NCI-H1092 (cell line): ENCODE measurements at places on chromosomes 13 and 19.

- no peak for DNase-seq
Measured at GRCh38 chr13:36965767-36966166, 33.4 kb downstream of the ALG5 start.

DNA sequence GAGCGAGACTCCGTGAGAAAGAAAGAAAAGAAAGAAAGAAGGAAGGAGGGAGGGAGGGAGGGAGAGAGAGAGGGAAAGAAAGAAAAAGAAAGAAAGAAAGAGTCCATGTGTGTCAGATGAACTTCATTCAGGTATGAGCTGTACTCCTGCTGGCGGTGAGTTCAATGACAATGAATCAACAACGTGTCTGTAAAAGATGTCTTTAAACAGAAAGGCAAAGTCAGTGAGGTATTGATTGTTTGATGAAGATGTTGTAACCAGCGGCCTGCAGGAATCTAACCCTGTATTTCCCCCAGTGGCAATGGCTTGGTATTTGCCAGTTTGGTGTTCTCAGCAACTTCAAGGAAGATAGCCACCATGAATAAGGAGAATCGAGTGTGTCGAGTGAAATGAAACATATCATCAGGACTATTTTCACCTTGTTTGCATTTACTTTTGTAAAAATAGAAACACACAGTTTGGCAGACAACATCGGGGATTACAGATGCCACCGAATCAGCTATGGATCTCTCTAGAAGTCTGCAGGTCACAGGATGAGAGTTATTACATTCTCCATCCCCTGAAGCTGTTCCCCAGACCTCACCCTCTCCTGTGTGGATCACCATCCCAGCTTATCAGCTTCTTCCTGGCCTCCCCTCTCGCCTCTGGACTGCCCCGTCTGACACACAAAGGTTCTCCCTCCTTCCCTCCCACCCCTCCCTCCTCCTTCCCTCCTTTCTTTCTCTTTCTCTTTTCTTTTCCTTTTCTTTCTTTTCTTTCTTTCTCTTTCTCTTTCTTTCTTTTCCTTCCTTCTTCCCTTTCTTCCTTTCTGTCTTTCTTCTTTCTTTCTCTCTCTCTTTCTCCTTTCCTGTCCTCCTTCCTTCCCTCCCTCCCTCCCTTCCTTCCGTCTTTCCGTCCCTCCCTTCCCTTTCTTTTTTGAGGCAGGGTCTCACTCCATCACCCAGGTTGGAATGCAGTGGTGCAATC is 8.2 kb upstream of the SBK3 start:
- no peak for DNase-seq

- no peak for DNase-seq
Measured at GRCh38 chr13:61316647-61317046, 99.0 kb downstream of the PCDH20 start.

- no peak for DNase-seq
Measured at GRCh38 chr13:76759877-76760276, 126.3 kb downstream of the KCTD12 start.

- no peak for DNase-seq
Measured at GRCh38 chr13:80666782-80667552, 326.0 kb upstream of the SPRY2 start.

GRCh38 chr19:31317570-31317969 is 31.7 kb downstream of the TSHZ3 start:
- DNase-seq = no peak

- DNase-seq = no peak
Measured at GRCh38 chr13:46143184-46143701, 38.4 kb upstream of the CPB2 start.

DNA sequence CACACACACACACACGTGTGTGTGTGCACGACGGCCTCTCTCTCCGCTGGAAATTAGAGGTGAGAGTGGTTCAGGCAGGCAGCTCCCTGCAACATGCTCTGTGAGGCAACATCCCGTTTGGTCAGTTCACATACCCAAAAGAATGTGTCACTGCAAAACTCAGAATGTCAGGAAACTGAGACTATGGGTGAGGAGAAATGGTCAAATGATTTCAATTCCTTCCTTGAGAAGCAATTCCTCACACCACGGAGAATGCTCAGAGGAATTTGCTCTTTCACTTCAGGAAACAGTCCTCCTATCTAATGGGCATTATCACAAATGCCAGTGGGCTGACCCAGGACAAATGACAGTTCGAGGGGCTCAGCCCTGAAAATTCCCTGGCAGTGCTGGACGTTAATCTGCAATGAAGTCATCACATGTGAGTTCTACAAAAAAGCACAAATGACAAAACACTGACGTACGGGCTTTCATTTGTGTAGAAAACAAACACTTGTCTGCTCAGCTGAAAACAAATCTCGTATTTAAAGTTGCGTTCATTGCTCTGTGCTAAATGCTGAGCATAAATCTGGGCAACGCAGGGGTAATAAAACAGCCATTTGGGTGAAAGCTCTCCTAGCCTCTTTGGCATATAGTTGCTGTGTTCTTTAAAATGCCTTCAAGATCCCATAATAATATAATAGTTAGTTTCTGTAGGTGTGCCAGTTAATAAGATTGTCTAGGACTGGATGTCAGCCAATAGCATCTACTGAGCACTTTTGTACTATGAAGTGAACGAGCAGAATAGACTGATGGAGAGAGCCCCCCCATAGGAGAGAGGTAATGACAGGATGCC is 18.6 kb upstream of the LATS2 start:
- DNase-seq = no peak

DNA sequence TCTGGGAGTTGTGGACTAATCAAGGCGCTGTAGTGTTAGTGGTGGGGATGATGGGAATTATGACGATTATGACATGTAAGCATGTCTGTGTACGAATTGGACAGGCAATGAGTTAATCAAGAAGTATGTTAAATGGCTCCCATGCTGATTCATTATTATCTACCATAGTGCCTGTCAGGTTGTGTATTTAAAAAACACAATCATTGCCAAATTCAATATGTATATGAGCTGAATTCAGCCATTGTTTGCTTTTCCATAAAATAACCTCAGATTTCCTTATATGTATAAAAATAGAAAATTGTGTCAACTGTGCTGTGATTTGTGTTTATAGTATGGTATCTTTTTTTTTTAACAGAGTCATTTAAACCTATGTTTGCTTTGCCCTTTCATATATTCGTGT is 37.1 kb downstream of the PCCA start:
- DNase-seq = no peak

DNA sequence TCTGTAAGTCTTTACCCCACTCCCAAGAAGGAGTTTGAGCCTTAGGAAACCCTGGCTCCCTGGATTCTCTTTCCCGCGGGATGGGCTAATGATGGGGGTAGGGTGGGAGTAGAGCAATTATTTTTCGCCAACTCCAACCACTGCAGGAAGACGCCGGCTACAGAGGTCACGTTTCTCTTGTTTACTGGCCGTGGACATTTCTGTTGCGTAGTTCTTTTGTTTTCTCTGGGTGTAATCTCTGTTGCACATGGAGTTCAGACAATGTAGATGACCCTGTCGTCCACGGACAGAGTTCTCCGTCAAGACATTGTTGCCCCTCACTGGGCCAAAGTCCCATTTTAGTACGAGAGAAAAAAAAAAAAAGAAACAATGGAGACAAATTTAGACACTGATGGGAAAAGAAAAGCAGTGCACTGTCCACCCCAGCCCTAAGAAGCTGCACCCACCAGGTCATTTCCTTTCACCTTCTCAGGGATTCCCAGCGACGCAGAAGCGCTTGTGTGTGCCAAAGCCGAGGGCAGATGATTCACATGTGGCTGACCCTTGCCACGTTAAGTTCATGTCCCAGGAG is 133.9 kb upstream of the ARGLU1 start:
- DNase-seq = no peak

- DNase-seq = no peak
Measured at GRCh38 chr19:5452594-5453565, 2.3 kb upstream of the ZNRF4 start.

DNA sequence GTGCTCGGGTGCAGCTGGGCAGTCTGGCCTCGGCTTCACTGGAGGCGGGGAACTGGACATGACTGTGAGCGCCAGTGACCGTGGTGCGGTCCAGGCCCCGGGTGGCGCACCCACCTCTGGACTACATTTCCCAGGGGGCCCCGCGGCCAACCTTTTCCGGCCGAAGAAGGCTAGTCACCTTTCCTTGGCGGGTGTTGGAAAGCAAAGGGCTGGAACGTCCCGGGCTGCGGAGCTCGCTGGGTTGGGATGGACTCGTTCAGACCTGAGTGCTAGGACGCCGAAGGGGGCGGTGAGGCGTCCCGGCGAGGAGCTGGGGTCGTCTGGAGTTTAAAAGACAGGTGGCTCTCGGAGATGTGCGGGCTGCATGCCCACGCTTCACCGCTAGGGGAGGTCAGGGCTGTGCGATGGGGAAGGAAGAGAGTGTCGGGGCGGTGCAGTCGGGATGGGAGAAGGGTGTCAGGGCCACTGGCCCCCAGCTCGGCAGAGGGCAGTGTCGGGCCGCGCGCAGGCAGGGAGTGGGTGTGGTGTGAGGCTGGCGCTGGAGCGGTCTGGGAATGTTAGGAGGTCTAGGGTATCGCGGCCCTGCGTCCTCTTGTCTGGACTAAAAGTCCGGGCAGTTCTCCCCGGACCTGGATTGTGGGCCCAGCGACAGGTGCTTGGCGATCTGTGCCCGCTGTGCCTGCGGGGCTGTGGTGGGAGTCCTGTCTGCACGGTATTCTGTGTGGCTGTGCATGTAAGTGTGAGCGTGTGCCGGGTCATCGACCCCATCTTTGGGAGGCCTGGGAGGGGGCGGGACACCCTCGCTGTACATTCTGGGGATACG is 57.1 kb downstream of the ZNF568 start:
- peak; percentile 77 for DNase-seq

DNA sequence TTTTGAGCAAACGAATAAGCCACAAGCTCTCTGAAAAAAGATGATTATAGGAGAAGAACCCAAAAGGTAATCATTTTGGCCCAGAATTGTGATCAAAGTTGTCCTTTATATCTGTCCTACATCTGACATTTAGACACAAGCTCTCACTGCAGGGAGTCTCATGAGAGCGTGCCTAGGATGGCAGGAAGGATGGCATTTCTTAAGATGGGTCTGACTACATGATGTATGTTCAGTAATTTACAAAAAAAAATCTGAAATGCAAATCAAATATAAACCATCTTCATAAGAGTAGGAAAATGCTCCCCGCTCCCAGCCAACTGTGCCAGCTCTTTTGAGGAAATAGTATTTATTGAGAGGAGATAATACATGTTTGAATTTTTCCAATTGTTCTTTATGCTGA is 81.0 kb upstream of the MBNL2 start:
- DNase-seq = no peak

DNA sequence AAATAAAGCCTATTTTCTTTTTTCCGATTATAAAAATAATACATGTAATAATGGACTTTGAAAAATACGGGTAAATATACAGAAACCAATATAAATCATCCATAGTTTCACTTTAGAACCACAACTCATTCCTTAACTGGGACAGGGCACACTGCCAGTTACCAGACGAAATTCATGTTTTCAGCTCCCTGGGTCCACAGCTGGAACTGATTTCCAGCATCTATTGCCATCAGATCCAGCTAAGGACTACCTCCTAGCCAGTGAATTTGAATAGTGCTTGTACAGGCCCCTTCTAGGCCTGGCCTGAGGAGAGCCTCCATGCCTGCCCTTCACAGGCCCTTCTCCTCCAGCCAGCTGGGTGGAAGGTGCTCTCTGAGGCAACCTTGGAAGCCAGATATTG is 30.0 kb upstream of the ATP12A start:
- no peak for DNase-seq

DNA sequence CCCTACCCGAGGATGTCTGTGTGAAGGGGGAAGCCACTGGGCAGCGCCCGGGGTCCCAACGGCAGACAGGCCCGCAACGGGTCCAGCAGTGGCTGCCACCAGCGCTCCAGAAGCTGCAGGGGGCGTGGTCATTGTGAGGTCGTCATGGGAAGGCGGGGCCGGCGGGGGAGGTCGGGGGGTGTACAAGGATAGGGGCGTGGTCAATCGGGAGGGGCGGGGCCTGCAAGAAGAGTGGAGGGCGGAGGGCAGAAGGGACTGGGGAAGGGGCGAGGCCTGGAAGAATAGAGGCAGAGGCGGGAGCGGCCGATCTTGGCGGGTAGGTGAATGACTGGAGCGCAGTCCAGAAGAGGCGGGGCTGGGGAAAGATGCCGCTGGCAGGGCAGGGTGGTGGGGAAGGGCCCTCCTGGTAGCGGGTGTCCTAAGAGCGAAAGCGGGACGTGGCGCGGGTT is 4.4 kb downstream of the FUZ start:
- peak; percentile 72 for DNase-seq

GRCh38 chr19:12676384-12676792 is 5.3 kb downstream of the DHPS start:
- DNase-seq = peak; percentile 71

- no peak for DNase-seq
Measured at GRCh38 chr13:45846681-45847080, 4.9 kb downstream of the SIAH3 start.

DNA sequence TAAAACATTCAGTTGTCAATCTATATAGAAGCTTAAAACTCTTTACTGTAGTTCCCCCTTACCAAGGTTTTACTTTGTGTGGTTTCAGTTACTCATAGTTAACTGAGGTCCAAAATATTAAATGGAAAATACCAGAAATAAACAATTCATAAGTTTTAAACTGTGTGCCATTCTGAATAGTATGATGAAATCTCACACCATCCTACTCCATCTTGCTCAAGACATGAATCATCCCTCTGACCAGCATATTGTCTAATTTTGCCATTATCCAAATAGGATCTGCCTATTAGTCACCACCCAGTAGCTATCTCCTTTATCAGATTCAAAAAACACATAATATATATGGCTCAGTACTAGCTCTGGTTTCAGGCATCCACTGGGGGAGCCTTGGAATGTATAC is 22.4 kb downstream of the ZNF571 start:
- no peak for DNase-seq

GRCh38 chr13:77350811-77351210 is 23.9 kb upstream of the MYCBP2 start:
- no peak for DNase-seq

DNA sequence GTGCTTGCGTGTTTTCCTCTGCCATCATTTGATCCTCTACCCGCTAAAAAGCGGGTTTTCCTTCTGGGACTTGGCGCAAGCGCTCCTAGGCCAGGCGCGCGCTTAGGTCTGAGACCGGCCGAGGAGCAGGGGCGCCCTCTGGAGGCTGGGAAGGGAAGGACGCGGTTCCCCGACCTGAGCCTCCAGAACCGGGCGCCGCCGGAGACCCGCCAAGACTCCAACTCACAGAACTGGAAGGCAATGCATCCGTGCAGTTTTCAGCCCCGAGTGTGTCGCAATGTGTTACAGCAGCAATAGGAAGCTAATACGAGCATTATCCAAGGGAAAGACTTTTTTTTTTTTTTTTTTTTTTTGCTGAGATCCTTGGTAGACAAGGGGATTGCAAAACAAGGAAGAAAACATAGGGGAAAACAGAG is 190.9 kb downstream of the COL4A1 start:
- DNase-seq = no peak

GRCh38 chr13:36913463-36913862 is 6.6 kb downstream of the SMAD9 start:
- DNase-seq = no peak

DNA sequence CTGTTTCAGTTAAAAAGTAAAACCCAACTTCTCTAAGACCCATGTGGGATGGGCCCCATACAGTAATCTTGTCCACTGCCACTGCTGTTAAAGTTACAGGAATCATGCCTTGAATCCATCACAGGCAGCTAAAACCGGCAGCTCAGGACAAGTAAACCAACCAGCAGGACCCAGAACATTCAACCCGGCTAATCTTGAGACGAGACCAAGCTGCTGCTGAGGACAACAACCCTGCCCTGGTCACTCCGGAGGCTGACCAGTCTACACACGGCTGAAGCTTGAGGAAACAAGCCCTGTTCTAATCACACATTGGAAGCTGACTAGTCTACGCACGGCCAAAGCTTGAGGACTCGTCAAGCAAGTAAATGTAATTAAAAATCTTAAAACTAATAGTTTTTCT is 105.2 kb upstream of the ZNF492 start:
- DNase-seq = no peak

GRCh38 chr13:84894749-84895148 is 904.5 kb downstream of the SLITRK6 start:
- no peak for DNase-seq
